ENCODE measurements at places on chromosomes 2 and 18.

- peak; percentile 25 for DNase-seq
Observed at GRCh38 chr2:235716875-235717496, 223.1 kb downstream of the AGAP1 start.

GRCh38 chr2:9163306-9164111 is 43.1 kb upstream of the ASAP2 start:
- DNase-seq: peak; percentile 83

DNA sequence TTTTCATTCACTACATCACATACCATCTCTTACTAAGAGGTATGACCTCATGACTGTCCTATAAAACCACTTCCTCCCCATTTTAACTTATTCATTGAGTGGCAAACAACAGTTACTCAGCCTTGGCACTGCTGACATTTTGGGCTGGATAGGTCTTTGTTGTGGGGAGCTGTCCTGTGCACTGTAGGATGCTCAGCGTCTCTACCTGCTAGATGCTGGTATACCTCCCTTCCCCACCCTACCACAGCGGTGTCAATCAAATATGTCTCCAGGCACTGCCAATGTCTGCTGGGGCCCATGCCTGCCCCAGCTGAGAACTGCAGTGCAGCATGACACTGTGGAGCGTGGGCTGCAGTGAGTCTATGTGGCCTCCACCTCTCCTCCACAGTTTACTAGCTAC is 76.3 kb upstream of the MGAT4A start:
- DNase-seq: no peak

DNA sequence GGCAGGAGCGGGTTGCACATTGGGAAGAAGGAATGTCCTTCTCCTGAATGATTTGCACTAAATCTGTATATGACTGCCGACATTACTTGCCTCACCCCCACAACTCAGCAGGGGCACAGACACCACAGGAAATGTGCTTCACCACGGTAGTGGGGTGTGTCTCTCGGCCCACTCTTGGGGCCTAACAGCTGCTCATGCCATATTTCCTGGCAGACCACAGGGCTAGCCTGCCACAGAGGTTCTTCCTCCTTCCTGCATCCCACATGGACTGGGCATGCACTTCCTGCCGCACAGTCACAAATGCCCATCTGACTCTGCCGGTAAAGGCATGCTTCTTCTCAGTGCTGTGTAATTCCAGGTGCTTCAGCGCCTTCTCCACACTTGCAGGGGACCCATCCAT is 10.3 kb upstream of the PAPOLG start:
- no peak for DNase-seq

- no peak for DNase-seq
Observed at GRCh38 chr18:5998907-5999306, 103.6 kb upstream of the TMEM200C start.

- peak; percentile 40 for DNase-seq
Observed at GRCh38 chr2:191629976-191630712, 47.8 kb upstream of the NABP1 start.

GRCh38 chr2:238847841-238848690 is at the start of gene TWIST2:
TWIST2 (plus strand) TSS chr2:238848085; CDS start chr2:238848216, 131 bp downstream.
- DNase-seq: peak; percentile 98

DNA sequence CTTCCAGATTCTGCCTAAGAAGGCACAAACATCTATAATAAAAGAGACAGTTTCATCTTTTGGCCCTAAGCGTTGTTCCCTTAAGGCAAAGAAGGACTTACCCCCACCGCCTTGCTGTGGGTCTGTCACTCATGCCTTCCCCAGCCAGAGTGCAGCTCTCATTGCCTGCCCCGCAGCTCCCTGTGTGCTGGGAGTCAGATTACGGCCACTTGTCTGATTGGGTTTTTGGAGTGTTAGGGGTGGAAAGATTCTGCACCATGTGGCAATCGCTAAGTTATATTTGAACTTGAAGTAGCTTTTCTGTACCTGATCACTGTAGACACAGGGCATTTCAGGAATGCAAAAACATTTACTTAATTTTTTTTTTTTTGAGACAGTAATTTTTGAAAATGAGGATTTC is at the start of gene AQP4:
AQP4 (minus strand) TSS at position 151 of the 400 bp plus-strand sequence; CDS start at position 133, 18 bp downstream.
- no peak for DNase-seq

DNA sequence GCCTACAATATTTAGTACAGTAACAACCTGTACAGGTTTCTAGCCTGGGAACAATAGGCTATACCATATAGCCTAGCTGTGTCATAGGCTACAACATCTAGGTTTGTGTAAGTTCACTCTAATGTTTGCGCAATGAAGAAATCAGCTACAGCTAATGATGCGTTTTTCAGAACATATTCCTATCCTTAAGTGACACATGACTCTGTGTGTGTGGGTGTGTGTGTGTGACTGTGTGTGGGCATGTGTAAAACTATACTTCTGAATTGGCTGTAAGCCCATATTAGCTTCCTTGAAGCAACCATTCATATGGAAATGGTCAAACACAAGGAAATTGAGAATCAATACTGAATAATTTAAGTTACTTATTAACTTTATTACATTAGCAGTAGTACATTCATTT is 120.8 kb upstream of the SULT1C3 start:
- DNase-seq: no peak
